Stimulated activated CD4-positive, alpha-beta T cell treated with anti-CD3 and anti-CD28 coated beads, TNF-alpha, amount 100 ng/mL, for 24 hours (primary cell): ENCODE measurements at places on chromosomes 5 and 9.

- no peak for DNase-seq
These were observed 8.6 kb upstream of the COL15A1 start for GRCh38 chr9:98935071-98935505.

- peak; percentile 53 for DNase-seq
These were observed 70.1 kb upstream of the SPATA31E1 start for GRCh38 chr9:87812375-87813118.

DNA sequence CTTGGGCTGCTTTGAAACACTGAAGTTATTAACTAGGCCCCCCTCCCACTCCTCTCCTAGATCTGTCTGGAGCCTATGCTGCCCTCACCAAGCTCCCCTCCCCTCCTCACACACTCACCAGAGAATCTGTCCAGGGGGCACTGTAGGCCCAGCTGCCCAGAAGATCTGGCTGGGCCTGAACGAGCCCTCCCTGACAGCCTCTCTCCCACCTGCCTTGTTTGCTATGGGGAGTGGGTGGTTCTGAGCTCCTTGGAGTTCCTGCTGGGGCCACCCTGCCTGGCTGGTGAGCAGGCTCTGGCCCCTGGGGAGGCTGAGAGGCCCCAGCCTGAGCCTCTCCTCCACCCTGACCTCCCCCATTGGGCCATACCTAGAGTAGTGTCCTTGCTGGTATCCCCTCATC lies 75.1 kb downstream of the PSD2 start:
- DNase-seq: no peak

DNA sequence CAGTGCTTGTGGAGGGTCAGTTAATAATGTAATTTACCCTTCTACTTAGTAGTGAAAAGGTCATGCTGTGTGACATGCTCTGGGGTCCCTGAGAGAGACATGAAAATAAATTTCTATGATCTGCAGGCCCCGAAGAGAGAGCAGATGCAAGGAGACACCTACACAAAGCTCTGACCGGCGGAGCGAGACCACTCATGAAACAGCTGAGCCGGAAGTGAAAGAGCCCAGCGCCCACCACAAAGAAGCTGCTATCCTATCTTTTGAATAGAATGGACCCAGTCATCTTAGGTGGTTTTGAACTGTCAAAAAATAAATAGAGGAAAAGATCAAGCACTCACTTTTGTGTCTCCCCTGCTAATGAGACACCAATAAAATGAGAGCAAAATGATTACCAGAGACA lies 190.0 kb downstream of the MED10 start:
- no peak for DNase-seq

GRCh38 chr9:77531400-77531799 lies 116.7 kb downstream of the GNA14 start:
- DNase-seq: no peak
